ENCODE measurements at places on chromosomes 4 and X.

DNA sequence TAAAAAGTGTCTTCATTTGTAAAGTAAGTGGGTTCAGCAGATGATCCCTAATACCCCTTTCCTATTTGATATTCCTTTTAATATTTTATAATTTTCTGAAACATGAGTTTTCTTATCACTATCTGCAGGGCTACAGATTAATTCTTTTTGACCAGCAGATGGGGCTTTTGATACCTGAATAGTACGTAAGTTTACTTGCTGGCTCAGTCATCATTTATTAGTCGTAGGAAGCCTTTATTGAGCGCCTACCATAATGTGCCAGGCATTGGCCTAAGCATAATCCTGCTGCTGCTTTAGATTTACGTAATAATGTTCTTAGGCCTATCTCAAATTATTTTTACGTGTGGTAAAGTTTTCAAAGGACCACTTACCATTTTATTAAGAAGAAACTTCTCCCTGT, 33.1 kb downstream of the OSTC start:
- no peak for DNase-seq

GRCh38 chr4:169024762-169025161, 14.7 kb upstream of the CBR4 start:
- DNase-seq: no peak

DNA sequence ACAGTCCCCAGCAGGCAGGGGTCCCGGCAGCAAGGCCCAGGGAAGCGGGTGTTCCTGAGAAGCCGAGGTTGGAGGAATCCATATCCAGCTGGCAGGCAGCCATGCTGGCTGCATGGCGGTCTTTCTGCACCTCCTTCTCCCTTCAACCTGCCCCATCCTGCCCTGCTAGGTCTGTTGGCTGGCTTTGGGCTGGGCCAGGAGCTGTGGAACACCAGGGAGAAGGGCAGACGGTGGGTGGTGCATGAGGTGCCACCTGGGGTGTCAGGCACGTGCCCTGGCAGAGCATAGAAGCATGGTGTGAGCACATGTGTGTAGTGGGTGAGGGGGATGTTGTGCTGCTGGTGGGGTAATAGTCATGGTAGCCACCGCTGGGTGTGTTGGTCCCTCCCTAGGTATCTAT, 150.1 kb downstream of the PJA1 start:
- no peak for DNase-seq

GRCh38 chrX:84339507-84340364, 151.7 kb upstream of the RPS6KA6 start:
- DNase-seq: peak; percentile 6

DNA sequence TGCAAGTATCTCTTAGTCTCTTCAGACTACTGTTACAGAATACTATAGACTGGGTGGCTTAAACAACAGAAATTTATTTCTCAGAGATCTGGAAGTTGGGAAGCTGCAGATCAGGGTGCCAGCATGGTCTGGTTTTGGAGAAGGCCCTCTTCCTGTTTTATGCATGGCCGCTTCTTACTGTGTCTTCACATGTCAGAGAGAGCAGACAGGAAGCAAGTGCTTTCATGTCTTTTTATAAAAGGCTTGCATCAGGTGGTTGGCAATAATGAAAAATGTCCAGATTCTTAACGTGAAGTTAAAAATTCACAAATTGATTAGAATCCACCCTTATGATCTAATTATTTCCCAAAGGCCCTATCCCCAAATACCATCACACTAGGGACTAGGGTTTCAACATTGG, 284.9 kb downstream of the RPA4 start:
- no peak for DNase-seq

GRCh38 chrX:20595928-20596575, 329.3 kb upstream of the RPS6KA3 start:
- DNase-seq: no peak

- no peak for DNase-seq
Measured at GRCh38 chrX:13778916-13779315, 38.0 kb downstream of the GPM6B start.

DNA sequence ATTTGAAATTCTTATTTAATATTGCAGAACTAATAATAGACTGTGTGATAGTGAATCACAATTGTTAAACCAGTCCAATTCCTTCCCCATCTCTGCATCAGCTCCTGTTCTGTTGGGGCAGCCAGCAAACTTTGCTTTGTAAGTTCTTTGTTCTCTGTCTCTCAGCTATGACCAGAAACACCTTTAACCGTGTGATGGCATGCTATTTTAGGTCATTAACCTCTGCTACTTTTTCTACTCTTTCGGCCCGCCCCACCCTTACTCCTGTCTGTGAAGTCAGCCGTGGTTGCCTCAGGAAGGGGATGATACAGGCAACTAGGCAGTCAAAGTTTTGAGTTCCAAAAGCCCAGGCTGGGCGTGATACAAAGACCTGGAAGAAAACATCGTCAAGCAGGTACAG, 51.3 kb upstream of the EGFL6 start:
- DNase-seq: no peak

DNA sequence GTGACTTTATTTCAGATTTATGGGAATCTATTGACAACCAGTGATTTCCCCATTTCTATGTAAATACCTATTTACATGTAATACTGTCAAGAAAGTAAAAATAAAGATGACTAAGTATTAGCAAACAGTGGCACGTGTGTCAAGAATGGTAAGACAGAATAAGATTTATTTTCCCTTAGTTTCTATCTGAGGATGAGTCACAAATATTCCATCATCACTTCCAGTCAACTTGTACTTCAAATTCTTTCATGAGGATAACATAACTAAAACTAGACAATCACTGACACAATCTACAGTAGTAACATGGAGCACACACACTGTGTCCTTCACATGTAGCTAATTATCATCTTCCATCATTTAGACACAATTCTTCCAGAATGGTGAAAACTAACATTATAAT, 625.3 kb upstream of the PCDH7 start:
- no peak for DNase-seq

DNA sequence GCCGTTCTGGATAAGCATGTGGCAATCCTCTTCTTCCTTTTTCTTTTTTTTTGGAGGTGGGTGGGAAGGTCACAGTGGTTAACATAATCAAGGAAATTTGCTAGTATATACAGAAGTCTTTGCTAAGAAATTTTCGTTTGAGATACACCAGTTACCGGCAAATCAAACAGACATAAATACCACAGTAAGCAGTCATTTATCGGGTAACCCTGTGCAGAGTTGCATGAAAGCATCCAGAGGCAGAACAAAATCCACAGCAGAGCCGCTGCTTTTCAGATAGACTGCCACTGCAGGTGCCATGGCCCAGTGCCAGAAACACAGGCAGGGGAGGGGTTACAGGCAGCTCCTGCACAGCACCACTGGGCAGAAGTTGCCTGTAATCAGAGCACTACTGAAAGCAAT, 179.1 kb upstream of the MAB21L2 start:
- peak; percentile 58 for DNase-seq

DNA sequence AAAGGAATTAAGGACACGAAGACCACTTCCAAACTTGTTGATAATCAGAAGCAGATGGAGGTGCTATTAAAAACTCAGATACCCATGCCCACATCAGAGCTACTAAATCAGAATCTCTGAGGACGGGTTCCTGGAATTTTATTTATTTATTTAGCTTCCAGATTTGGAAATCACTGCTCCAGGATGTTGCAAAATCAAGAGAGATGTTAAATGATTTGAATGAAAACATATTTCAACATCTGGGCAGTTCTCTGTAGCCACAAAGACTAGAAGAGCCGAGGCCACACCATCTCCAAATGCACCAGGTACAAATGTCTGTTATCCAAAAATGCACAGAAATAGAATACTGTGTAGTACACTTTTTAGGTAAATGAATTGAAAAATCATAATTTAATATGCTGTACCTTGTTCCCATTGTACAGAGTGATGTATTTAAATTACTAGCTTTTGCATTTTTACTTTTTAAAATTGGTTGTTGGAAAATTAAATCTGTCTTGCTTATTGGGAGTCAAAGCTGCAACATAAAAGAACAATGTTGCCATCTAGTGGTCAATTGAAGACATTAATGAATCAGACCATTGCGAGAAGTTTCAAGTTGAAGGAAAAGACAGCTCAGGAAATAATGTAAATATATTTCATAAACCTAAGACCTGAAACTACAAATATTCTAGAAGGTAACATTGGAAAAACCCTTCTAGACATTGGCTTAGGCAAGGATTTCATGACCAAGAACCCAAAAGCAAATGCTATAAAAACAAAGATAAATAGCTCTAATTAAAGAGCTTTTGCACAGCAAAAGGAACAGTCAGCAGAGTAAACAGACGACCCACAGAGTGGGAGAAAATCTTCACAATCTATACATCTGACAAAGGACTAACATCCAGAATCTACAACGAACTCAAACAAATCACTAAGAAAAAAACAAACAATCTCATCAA, 151.3 kb upstream of the TTC29 start:
- no peak for DNase-seq

- no peak for DNase-seq
Measured at GRCh38 chr4:75031775-75032174, 98.9 kb downstream of the PARM1 start.

DNA sequence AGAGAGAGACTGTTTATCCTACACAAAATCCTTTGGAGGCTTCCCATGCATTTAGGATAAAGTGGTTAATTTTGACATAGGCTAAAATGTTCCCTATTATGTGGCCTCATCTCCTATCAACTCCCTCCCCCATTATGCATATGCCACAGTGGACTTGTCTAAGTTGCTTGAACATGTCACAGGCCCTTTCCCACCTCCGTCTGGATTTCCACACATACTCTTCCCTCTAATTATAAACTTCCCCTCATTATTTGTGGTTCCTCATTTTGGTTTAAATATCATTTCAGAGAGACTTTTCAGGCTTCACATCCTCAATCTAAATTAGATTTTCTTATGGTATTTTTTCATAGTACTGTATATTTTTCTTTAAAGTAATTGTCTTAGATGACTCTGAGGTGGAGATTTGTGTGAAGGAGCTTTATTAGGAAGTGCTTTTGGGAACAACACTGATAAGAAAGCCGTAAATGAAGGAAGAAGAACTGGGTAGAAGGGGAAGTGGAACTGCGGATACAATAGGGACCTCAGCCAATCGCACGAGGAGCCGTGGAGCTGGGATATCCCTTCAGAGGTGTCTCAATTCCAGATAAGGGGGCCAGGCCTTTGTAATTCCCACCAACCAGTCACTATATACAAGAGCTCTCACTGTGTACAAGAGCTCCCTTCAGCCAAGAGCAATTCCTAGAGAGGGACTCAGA, 7.9 kb downstream of the C4orf17 start:
- DNase-seq: no peak

DNA sequence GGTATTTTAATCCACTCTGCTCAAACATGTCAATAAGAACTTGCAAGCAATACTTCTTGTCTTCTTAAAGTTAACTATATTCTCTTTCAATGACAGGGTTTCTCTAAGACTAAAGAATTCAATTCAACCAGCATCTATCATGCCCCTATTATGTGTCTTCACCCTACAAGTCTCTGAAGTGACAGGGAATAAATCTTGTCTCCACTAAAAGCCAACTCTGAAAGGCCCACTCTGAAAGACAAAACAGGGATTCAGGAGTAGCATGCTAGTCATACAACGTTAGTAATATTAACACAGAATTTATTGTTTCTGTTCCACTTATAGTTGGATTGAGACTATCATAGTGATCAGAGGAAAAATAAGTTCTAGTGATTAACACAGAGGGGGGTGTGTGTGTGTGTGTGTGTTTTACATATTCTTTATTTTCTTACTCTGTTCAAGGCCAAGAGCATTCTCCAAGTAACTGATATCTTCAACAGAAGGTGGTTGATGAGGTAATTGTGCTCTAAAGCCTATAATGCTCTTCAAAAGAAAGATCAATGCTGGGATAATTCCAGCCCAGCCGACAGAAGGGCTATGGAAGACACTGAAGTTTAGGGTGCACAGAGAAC, 122.4 kb upstream of the DCLK2 start:
- no peak for DNase-seq

DNA sequence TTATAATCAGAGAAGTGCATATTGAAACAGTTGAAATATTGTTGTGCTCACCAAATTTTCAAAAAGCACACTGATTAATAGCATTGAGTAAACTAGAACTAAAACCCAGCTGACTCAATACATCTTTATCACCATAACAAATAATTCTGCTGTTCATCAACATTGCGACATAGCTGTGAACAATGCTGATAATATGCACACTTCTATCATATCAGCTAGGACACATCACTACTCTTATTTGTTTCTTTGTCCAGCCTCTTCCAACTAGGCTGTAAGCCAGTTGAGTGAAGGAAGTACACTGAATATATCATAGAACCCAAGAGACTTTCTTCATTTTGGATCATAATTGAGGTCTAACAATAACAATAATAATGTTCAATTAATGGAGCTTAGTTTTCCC, 349.7 kb downstream of the IQCM start:
- no peak for DNase-seq

GRCh38 chr4:188086858-188087257, 22.5 kb downstream of the TRIML2 start:
- DNase-seq: no peak

GRCh38 chrX:3526071-3526470, 179.6 kb upstream of the MXRA5 start:
- DNase-seq: no peak

GRCh38 chr4:10104211-10104990, 12.2 kb downstream of the WDR1 start:
- DNase-seq: no peak

DNA sequence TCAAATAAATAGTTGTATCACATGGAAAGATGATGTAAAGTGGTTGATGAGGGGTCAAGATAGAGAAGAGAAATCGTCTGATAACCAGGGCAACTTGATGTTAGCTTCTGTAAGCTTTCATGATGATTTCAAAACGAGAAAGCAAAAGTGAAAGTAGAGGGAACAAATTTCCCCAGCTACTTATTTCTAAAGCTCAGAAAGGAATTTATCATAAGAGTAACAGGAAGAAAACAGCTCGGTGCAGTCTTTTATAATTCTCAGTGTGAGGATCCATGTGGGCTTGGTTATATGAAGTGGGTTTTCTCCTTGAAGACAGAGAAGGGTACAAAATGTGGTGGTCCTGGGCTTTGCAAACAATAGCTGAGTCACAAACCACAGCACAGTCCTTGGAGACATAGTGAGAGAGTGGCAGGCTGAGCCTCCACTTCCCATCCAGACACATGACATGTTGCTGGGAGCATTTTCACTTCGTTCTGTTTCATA, 32.1 kb upstream of the GLRA2 start:
- DNase-seq: no peak

DNA sequence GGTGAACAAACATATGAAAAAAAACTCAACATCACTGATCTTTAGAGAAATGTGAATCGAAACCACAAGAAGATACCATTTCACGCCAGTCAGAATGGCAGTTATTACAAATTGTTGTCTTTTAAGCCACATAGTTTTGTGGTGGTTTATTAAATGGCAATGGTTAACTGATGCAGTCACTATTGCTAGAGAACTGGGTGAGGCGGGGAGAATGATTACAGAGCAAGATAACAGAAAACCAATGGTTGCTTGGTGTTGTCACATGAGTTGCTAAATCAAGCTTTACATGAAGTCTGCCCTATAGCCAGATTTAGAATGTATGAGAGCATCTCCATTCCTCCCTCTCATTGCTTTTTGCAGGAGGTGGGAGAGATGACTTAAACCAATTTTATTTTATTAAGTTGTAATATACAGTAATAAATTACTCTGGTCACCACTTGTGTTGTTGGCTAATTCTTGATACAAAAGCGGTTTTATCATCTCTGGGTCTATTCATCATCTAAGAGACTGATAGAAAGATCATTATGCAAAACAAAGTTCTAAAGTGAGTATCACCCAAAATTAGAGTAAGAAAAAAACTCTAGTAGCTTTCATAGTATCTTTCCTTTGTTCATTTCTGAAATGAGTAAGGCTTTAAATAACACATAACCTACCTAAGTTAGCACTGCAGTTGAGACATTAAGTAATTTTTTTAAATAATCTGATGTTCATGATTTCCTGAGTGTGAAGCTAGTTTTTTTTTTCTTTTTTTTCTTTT, 859.5 kb downstream of the STIM2 start:
- DNase-seq: no peak

All from NCI-H2107 (cell line).